IMR-90 (cell line): ENCODE measurements at places on chromosomes 11 and 22. TPM values are rescaled to one million over a fixed set of nuclear protein-coding genes. Genes with fewer than 3 reads are reported as not detected.

- H3K36me3 ChIP-seq, result no peaks in the 10 kb centered on the region
- no peaks in the 10 kb centered on the region for H3K27me3 ChIP-seq
- no peak overlapping the region for H3K27ac ChIP-seq
- H3K4me1 ChIP-seq, result no peaks in the 10 kb centered on the region
Measured at GRCh38 chr11:84626256-84626655, 1000.9 kb downstream of the DLG2 start.

DNA sequence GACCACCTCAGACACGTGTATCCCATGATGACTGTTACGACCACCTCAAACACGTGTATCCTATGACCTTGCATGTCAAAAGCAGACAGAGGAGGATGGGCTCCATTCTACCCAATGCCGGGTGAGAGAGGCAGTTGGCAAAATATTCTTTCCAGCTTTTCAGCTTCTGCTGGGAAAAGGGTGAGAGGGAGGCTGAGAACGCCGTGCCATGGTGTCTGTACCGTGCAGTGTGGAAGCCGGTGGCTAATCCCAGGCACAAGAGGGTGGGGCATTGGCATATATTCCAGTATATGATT lies 1478.4 kb downstream of the TBC1D22A start:
- H3K4me1 ChIP-seq, result no peaks in the 10 kb centered on the region
- H3K27ac ChIP-seq, result no peak overlapping the region
- no peak overlapping the region for H3K4me3 ChIP-seq
- H3K27me3 ChIP-seq, result no peaks in the 10 kb centered on the region
- no peaks in the 10 kb centered on the region for H3K36me3 ChIP-seq

The GPHA2 gene
- total RNA-seq, result not detected in 2 replicates

The PRSS23 gene
- 123 and 199 TPM in 2 replicates for total RNA-seq
